Right cardiac atrium (tissue), 5 donors: ENCODE measurements at places on chromosomes 3 and 15. TPM values are rescaled to one million over a fixed set of nuclear protein-coding genes. Genes with fewer than 3 reads are reported as not detected.

IGSF10 gene
- 19.3 TPM for total RNA-seq

ROBO2 gene
- 0.29 TPM for total RNA-seq

LRRN1 gene
- 0.15 TPM for total RNA-seq

IQCF5 gene
- not detected for total RNA-seq

GRAMD1C gene
- 1.9 TPM for total RNA-seq

PAQR5 gene
- 0.42 TPM for total RNA-seq

C3orf20 gene
- total RNA-seq: not detected

COL8A1 gene
- total RNA-seq: 28.9 TPM

OSBPL10 gene
- total RNA-seq: 4.9 TPM

DPP8 gene
- 33.4 TPM for total RNA-seq

DPPA4 gene
- total RNA-seq: not detected

GUCA1C gene
- total RNA-seq: not detected

SGO1 gene
- total RNA-seq: 0.20 TPM

SH3GL3 gene
- total RNA-seq: 4.1 TPM

LDHAL6B gene
- not detected for total RNA-seq

PRKCD gene
- total RNA-seq: 34.4 TPM

TM4SF1 gene
- total RNA-seq: 92.5 TPM

ABI3BP gene
- 33.2 TPM for total RNA-seq

CD200R1 gene
- total RNA-seq: 1.1 TPM

FAM107A gene
- 38.0 TPM for total RNA-seq

NANOGP8 gene
- not detected for total RNA-seq

ANAPC13 gene
- 95.8 TPM for total RNA-seq

SENP5 gene
- total RNA-seq: 22.4 TPM

KLHL6 gene
- 1.6 TPM for total RNA-seq

LHFPL4 gene
- not detected for total RNA-seq

STRIT1 gene
- 0.35 TPM for total RNA-seq

HYAL3 gene
- total RNA-seq: 2.1 TPM

CLDN18 gene
- not detected for total RNA-seq

BFSP2 gene
- not detected for total RNA-seq

RASGRP1 gene
- 1.4 TPM for total RNA-seq

FEZF2 gene
- total RNA-seq: not detected

CYP8B1 gene
- not detected for total RNA-seq

IGF2BP2 gene
- 14.3 TPM for total RNA-seq

GOLGA6B gene
- total RNA-seq: not detected
